Inflammatory macrophage treated with lipopolysaccharide for 1 hour (primary cell): ENCODE measurements at places on chromosomes 7 and 10.

- DNase-seq, result no peak
These were observed 57.2 kb downstream of the FAM171A1 start for GRCh38 chr10:15313843-15314242.

GRCh38 chr10:79079490-79080355 is 11.0 kb downstream of the ZMIZ1 start:
- peak; percentile 52 for DNase-seq

- DNase-seq, result peak; percentile 12
These were observed 31.8 kb downstream of the KLRG2 start for GRCh38 chr7:139451638-139452037.

GRCh38 chr7:114922652-114923402 is 933 bp downstream of the MDFIC start:
- peak; percentile 80 for DNase-seq

DNA sequence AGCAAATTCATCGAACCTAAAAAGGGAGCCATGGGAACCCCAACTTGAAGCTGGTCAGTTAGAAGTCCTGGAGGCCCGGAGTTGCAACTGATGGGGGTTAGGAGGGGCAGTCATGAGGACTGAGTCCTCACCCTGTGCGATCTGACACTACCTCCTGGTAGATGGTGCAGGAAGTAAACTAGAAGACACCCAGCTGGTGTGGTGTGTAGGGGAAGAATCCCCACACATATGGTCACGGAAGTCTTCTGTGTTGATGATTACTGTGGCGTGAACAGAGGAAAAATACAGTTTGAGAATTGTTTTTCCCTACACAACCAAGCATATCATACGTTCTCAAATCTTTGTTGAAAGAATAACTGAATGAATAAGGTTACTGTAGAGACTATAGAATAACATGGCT is 164.6 kb upstream of the KCTD7 start:
- no peak for DNase-seq

DNA sequence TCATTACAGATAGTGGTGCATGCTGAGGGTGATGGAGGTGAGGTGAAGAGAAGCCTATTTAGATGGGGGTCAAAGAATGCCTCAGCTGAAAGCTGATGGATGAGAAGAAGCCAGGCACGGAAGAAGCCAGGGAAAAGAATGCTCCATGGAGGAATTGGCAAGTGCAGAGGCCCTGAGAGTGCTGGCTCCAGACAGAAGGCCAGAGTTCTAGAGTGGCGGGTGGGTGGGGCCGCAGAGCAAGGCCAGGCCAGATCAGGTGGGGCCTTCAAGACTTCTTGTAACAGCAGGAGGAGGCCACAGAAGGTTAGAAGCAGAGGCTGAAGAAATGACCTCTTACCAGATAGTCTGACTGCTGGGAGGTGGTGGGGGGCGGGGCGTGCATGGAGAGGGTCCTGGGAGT is 7.3 kb downstream of the EEPD1 start:
- DNase-seq, result no peak

DNA sequence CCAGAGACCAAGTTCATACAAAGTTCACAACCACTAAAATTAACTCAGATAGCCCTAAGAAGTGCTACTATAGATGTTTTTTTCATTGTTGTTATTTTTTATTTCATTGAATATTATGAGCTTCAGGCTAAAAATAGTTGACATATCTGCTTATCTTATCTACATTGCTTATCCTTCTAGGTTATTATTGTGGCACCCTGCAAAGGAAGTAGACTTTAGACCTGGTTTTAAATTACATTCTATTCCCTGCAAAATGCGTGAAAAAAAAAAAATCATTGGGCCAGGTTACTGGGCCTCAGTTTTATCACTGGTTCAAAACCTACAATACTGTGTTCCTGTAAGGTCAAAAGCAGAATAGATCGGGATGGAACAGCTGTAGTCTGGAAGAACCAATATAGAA is 811.0 kb downstream of the GRM8 start:
- no peak for DNase-seq
